ENCODE measurements at places on chromosomes 6 and 20. TPM values are rescaled to one million over a fixed set of nuclear protein-coding genes. Genes with fewer than 3 reads are reported as not detected.

EPPIN gene
- total RNA-seq = not detected

DNA sequence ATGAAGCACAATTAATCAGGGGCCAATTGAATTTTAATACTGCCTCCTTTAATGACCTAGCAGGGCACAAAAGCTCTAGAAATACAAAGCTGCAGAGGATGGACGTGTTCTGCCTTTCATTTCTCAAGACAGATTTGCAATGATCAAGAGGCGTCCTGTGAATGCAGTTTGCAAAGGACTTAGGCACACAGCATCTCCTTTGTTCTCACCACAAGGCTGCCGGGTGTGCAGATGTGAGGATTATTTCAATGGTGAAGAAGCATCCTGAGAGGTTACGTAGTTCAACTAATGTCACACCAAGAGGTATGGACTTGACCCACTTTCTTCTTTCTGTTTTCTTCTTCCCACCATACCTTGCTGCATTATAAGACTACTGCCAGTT is 42.9 kb upstream of the SPTLC3 start:
- DNase-seq = no peak

GRCh38 chr6:90190131-90190530 is 106.5 kb downstream of the BACH2 start:
- DNase-seq = no peak

DNA sequence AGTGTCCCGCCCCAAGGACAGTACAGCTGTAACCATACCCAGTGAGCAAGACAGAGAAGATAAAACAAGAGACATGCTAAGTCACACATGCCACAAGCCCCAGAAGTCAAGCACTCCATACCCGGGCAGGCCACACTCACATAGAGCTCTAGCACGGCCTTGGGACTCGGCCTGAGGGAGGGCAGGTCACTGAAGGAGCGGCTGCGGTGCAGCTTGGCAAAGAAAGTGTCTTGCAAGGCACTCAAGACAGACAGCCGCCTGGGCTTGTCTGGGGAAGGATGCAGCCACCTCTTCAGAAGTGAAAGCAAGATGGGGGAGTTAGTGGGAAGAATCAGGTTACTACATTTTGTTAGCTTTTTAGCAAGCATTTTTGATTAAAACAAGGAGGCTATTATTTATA is 48.7 kb upstream of the ARMH2 start:
- DNase-seq = no peak

DNA sequence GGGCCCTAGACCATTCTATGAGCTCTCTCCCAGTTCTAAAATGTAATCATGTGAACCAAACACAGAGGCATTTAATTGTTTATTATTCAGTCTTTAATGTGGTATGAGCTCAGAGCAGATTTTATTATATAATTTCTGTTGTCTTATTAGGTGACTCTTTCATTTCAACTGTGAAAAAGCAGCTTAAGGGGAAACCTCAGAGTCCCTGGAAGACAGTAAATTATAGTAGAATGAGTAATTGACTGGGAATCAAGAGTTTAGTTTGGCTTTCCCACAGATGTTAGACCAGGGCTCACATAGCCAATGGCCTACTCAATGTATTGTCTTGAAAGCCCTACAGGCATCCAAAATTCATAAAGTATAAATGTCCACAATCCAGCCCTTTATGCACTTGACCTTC is 390.4 kb upstream of the SLC35B3 start:
- DNase-seq = no peak

DNA sequence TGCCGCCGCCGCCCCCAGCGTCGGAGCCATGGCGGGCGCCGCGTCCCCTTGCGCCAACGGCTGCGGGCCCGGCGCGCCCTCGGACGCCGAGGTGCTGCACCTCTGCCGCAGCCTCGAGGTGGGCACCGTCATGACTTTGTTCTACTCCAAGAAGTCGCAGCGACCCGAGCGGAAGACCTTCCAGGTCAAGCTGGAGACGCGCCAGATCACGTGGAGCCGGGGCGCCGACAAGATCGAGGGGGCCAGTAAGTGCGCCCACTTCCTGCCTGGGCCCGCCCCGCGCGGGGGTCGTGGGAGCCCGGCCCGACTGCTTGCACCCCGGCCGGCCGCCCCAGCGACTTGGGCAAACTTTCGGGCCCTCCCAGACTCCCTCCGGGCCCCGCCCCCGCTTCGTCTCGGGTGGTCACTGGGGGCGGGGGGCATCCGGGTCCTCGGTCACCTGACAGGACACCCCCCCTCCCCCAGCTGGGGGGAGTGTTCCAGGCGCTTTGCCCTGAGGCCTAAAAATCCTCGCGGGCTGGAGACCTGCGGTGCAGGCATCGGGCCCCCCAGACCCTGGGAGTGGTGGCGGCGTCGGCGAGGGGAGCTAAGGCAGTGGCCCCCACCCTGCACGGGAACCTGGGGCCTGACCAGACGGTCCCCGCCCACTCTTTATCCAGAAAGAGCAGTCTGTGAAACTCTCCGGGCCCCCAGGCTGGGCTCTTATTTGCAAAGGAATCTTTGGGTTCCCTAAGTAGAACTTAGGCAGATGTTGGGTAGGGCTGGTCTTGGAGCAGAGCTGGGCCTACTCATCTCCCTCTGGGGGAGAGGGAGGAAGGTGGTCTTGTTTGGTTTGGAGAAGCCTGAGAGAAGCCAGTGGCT is 501 bp downstream of the PLCG1 start:
- DNase-seq = no peak

DNA sequence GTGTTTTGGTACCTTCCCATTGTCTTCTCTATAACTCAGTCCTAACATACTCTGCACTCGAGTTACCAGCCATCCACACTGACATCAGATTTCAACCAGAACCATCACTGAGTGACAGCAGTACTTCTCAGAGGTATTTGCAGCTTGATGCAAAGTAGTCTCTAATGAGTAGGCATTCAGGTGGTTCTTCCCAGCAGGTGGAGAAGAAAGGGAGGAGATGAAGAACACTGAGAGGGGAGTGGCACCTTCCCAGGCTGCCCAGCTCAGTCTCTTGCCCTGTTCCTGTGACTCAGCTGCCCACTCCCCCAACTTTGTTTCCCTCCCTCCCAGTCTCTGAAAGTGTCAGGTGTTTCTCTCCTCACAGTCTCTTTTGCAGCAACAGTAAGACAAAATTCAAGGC is 38.7 kb upstream of the SMIM28 start:
- DNase-seq = no peak

- no peak for DNase-seq
Observed at GRCh38 chr20:62805155-62805710, 598 bp downstream of the OGFR start.

- DNase-seq = no peak
Observed at GRCh38 chr20:25319241-25320034, 71.2 kb downstream of the ABHD12 start.

DNA sequence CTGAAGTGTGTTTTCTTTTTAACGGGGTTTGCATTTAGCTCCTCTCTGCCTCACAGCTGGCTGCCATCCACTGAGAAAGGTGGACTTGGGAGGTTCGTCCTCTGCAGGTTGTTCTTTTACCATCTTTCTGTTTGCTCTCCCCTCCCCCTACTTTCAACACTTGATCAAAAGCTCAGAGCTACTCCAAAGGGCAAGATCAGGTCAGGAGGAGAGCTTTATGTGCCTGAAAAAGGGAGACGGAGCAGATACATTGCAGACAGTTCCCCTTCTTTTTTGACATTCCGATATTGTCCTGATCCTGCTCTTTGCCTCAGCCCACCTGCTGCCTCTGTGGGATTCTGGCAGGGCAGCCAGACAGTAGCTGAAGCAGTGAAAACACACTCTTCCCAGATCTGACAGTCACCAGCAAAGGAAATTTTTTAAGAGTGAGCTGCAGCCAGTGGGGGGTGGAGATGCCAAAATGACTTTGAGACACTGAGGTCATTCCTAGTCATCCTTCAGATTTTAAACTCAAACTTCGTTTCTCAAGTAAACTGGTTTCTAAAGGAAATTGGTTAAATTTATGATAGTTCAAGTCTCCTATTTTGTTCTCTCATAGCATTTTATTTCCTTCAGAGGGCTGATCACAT is 26.5 kb downstream of the SMLR1 start:
- no peak for DNase-seq

DNA sequence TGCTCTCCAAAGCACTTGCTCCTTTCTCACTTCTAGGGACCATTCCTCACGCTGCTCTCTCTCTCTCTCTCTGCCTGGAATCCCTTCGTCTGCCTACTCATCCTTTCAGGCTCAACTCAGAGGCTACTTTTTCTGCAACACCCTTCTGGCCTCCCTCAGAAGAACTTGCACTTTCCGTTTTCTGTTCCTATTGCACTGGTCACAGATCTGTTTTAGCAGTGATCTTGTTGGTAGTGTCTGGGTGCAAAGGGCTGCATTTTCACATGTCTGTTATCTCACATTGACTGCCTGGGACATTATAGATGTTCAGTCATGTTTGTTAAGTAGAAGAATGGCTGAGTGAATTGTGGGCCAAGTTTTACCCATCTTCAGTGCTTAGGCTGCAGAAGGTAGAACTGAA is 63.5 kb downstream of the RIN2 start:
- no peak for DNase-seq

- DNase-seq = no peak
Observed at GRCh38 chr20:15162079-15162647, 824.8 kb upstream of the FLRT3 start.

GRCh38 chr20:25300496-25301170 is 52.7 kb downstream of the PYGB start:
- DNase-seq = no peak

PSMB1 gene
- 282 TPM for total RNA-seq

- no peak for DNase-seq
Observed at GRCh38 chr6:118589649-118590365, 41.7 kb downstream of the PLN start.

HLA-G gene
- not detected for total RNA-seq

GRCh38 chr6:132456700-132457143 is 55.4 kb upstream of the MOXD1 start:
- DNase-seq = no peak

- DNase-seq = no peak
Observed at GRCh38 chr6:156219973-156220372, 557.2 kb upstream of the ARID1B start.

- peak; percentile 44 for DNase-seq
Observed at GRCh38 chr6:133973109-133973971, 20.3 kb downstream of the TBPL1 start.

PTCRA gene
- total RNA-seq = not detected

GRCh38 chr20:47663354-47664067 is 121.8 kb downstream of the SULF2 start:
- DNase-seq = peak; percentile 51

DNA sequence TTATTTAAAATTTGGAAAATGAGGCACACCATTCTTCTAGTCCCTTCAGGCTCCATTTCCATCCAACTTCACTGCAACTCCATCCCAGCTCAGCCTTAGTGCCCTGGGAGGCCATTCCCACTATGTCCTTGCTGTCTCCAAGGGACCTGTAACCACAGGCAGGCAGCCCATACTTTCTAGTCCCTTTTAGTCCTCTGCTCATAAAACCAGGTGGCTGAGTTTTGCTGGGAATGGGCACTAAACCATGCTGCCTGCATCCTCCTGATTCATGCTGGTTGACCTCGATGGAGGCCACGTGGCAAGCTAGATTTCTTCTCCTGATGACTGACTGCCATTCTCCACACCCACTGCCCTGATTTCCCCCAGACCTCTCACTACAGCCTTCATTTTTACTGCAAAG is 27.5 kb upstream of the MYMX start:
- no peak for DNase-seq

VSX1 gene
- not detected for total RNA-seq

OXT gene
- total RNA-seq = not detected

Measured in HCT116 (cell line).